Thoracic aorta endothelial cell (primary cell): ENCODE measurements at places on chromosomes 7 and 10. TPM values are rescaled to one million over a fixed set of nuclear protein-coding genes. Genes with fewer than 3 reads are reported as not detected.

ZNF804B gene
- total RNA-seq = not detected in 2 replicates

IGFBP3 gene
- 8.3 and 11.4 TPM in 2 replicates for total RNA-seq

TEX47 gene
- not detected in 2 replicates for total RNA-seq

IFIT1B gene
- total RNA-seq = not detected in 2 replicates

NAT16 gene
- not detected in 2 replicates for total RNA-seq

DYNC1I1 gene
- 1.6 and 4.0 TPM in 2 replicates for total RNA-seq

DGKI gene
- total RNA-seq = 0.29 and 0.53 TPM in 2 replicates

RASSF4 gene
- total RNA-seq = 3.7 and 5.6 TPM in 2 replicates

SPDYE2B gene
- not detected in 2 replicates for total RNA-seq
